ENCODE measurements at places on chromosomes 13 and 19.

GRCh38 chr13:98960606-98961502 lies 17.0 kb downstream of the DOCK9 start:
- no peak for DNase-seq

DNA sequence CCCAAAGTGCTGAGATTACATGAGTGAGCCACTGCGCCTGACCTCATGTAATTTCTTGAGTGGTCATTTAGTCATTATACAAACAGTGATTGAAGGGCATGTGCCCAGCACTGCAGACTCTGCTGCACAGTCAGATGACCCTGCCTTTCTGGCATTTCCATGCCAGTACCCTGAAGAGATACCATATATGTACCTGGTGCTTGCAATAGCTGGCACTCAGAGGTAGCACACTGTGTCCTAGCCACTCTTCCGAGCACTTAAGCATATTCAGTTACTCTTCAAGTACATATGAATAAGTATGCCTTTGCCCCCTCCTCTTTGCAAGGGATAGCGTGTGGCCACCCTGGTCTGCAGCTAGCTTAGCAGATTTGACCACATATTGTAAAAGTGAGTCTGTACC lies 15.5 kb downstream of the STX10 start:
- no peak for DNase-seq

DNA sequence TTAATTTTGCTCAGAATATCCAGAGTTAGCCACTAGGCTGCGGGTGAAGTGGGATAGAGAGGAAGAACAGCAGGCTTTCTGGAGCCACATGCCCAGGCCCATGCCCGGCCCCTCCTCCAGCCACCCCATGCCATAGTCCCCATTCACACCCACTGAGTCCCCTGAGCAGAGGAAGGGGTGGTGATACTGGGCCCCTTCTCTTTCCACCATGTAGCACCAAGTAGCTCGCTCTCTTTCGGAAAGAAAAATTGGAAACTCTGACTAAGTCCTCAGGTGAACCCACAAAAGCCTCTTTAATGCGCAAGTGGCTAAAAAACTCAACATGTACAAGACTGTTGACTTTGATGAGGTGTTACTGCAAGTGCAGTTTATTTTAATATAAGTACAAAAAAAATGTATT lies 76.7 kb upstream of the GPR183 start:
- DNase-seq, result no peak

DNA sequence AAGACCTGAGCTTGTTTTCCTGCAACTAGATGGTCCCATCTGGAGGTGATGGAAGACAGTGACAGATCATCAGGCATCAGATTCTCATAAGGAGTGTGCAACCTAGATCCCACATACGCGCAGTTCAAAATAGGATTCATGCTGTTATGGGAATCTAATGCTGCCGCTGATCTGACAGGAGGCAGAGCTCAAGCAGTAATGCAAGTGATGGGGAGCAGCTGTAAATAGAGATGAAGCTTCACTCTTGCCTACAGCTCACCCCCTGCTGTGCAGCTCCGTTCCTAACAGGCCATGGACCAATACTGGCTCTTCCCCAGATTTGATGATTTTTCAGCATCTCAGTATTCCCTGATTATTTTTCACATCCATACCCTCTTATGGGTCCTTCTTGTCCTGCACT lies 208.4 kb upstream of the RXFP2 start:
- DNase-seq, result no peak

DNA sequence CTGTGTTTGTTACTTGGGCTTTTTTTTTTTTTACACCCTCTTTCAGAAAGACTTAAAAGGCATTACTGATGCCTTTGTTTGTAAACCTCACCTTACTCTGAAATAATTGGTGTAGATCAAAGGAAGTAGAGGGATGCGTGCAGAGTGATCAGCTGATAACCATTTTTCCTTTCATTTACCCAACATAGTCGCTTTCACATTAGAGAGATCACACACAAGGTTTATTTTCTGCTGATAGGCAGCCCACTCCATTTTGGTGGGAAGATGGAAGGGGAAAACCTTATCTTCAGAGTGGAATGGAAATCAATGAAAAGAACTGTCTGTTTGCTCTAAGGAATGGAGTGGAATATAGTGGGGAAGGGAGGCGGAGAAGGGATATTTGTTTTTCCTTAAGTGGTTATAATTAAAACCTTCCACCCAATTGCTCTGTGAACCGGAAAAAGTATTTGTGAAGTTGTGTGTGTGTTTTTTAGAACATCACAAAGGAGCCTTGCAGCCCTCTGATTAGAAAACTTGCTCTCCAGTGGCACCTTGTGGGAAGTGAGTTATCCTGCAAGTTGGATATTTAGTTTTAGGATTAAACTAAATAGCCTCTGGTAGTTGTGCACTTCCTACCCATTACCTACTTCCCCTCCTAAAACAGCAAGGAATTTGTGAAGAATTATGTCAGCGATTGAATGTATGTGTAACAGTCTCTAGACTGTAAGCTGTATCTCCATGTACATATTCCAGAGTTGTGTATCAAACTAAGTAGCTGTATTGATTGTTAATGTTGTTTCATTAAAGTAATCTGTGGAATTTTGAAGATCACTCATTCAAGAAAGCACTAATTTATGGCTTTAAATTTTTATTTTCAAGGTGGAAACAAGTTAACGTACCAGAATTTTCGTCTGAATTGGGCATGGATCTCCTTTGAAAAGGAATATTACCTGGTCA lies 76.8 kb downstream of the FREM2 start:
- DNase-seq, result no peak

All from stimulated activated CD4-positive, alpha-beta T cell treated with anti-CD3 and anti-CD28 coated beads, Interleukin-12 subunit alpha, Interleukin-12 subunit beta, amount 100 ng/mL, for 48 hours (primary cell).